ENCODE measurements at places on chromosomes 12 and 14.

DNA sequence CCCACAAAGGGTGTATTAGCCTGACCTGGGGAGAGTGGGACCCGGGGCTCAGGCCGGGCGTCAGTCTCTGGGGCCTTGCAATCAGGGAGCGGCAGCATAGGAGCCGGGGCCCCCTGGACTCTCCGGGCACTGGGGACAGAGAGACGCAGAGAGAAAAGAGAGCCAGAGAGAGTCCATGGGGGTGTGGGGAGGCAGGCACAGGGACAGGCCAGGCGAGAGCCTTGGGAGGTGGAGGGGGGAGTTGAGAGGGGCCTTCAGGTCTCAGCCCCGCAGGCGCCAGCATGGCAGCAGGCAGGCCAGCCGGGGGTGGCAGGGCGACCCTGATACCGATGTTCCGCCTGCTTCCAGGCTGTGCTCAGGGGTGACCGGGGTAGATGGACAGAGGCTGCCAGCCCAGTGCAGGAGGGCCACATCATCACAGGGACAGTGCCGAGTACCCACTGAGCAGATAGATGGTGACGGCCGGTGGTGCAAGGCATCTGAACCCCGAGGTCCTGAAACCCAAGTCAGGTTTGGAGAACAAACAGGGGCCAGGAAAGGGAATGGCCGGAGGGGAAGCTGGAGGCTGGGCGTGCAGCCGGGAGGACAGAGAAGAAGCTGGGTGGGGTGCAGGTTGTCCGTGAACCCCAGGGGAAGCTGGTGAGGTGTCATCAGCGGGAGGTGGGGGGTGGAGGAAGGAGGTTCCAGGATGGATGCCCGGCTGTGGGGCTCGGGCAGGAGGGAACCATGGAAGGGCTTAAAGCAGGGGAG, 2.9 kb downstream of the EXOC3L4 start:
- DNase-seq, result no peak

- DNase-seq, result no peak
Observed at GRCh38 chr12:94146166-94146936, 2.0 kb upstream of the PLXNC1 start.

DNA sequence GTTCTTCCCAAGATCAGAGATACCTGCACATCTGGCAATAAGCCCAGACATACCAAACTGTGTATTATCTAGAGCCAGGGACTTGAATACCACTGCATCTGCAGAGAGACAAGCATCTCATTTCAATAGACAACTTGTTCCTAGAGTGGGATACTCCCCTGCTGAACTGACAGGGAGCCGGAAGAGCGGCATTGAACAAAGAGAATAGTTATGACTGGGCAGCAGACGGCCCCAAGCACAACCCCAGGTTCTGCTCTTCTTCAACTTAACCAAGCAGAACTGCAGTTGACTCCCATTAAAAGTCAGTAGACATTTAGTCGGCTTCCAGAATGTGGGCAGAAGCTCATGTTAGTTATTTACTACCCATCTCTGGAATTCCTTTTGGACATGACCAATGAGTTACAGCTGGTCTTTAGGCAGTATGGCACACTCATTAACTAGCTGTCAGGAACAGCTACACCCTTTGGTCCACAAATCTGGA, 112.9 kb downstream of the HMGA2 start:
- DNase-seq, result no peak

- DNase-seq, result no peak
Observed at GRCh38 chr12:59733200-59733599, 137.4 kb downstream of the SLC16A7 start.

DNA sequence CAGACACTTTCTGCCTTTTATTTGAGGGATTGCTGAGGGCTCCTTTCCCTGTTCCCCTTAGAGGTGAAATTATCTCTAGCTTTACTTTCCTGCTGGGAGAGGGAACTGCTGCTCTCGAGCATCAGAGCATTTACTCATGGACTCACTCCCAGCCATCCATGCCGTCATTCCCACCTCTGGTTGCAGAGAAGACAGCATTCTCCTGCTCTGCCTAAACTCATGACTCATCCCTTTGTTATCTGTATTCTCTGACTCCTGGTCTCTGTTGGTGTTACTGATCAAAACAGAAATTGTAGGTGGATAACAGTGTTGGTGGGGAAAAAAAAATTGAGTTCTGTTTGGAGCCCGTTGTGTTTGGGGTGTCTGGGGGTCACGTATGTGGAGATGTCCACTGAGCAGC, 159.3 kb downstream of the TTC8 start:
- DNase-seq, result no peak

- no peak for DNase-seq
Observed at GRCh38 chr14:22979748-22980392, 2.5 kb downstream of the AJUBA start.

DNA sequence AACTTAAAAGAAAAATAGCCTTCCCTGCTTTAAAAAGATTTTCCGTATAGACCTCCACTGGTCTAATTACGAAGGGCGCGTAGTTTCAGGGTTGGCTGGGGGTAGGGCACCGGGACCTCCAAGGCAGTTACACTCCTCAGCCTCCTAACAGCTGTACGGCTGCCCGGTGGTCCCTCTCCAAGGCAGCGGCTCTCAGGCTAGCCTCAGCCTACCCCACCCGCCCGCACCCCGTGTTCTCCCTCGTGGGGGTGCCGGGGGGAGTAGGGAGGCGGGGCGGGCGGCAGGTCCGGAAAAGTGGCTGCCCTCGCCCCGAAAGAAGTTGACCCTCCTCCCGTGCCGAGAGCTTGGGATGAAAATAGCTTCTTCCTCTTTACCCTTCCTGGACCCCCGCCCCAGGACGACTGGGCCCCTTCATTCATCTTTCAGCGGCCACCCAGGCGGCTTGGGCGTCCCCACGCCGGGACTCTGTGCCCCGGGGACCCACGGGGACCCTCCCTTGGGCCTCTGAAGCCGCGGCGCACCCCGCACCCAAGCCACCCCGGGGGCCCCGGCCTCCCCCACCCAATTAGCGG, 991 bp upstream of the RCOR1 start:
- no peak for DNase-seq

- no peak for DNase-seq
Observed at GRCh38 chr12:27425306-27425705, 21.2 kb upstream of the SMCO2 start.

GRCh38 chr14:103185051-103186029, 62.1 kb downstream of the TNFAIP2 start:
- peak; percentile 27 for DNase-seq
